ENCODE measurements at places on chromosomes 7 and 10. TPM values are rescaled to one million over a fixed set of nuclear protein-coding genes. Genes with fewer than 3 reads are reported as not detected.

DNA sequence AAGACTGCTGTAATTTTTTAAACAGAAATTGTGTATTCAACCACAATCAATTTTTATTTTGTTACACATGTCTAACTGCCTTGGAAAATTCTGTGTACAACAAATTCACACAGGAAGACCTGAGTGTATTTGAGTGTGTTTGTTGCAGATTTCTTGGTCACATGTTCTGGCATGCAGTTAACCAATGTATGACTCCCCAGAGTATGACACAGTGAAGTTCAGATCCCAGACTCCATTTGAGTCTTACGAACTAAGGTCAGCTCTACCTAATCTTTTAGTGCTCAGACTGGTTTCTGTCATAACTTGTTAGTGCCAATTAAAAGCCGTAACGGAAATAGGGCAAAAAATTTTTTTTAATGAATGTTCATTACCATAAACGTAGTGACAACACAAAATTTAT is 5.8 kb downstream of the GNAI1 start:
- DNase-seq = no peak

DNA sequence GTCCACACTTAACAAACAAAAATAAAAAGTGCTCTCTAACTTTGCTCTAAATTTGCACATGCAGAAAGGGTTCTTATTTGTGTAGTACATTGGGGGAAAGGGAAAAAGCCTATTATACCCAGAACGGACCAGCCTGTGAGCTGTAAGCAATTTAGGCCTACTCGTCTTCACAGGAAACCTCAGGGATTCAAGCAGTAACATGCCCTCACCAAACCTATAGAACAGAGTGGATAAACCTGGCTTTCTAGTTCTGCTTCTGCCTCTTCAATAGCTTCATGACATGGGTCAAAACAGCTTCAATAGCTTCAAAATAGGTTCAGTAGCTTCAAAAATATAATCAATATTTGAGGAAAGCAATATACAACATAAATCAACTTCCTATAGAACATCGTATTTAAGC is 163.7 kb downstream of the ARL4A start:
- no peak for DNase-seq

Gene SERPINE1
- 0.06 TPM for total RNA-seq

Gene OR13A1
- total RNA-seq = not detected
